ENCODE measurements at places on chromosomes 1 and 21. TPM values are rescaled to one million over a fixed set of nuclear protein-coding genes. Genes with fewer than 3 reads are reported as not detected.

GRCh38 chr1:231091831-231092301 is 51.8 kb upstream of the FAM89A start:
- no peak overlapping the region for H3K4me3 ChIP-seq
- H3K27me3 ChIP-seq = no peaks in the 10 kb centered on the region
- peaks cover 34% of the 10 kb centered on the region for H3K4me1 ChIP-seq
- H3K27ac ChIP-seq = no peak overlapping the region
- H3K36me3 ChIP-seq = no peaks in the 10 kb centered on the region
- DNase-seq = peak; percentile 55

- H3K4me1 ChIP-seq = peaks cover 6% of the 10 kb centered on the region
- H3K27me3 ChIP-seq = no peaks in the 10 kb centered on the region
- H3K4me3 ChIP-seq = peak overlapping the region; percentile 78
Measured at GRCh38 chr1:145926686-145927062, 610 bp downstream of the RBM8A start.

DNA sequence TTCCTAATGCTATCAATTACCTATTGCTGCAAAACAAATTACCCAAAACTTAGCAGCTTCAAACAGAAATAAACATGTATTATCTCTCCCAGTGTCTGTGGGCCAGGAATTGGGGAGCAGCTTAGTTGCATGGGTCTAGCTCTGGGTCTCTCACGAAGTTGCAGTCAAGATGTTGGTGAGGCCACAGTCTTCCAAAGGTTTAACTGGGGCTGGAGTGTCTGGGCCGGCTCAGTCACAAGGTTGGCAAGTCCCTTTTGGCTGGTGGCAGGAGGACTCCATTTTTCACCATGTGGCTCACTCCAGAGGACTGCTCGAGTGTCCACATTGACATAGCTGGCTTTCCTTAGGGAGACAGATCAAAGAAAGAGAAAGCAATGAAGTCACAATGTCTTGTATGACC is 5.0 kb upstream of the LRP8 start:
- no peaks in the 10 kb centered on the region for H3K36me3 ChIP-seq
- H3K4me3 ChIP-seq = no peak overlapping the region
- no peak overlapping the region for H3K27ac ChIP-seq
- H3K4me1 ChIP-seq = peaks cover 2% of the 10 kb centered on the region
- no peak for DNase-seq

GRCh38 chr1:98084188-98084587 is 163.4 kb upstream of the DPYD start:
- H3K36me3 ChIP-seq = no peaks in the 10 kb centered on the region
- H3K4me1 ChIP-seq = peaks cover 6% of the 10 kb centered on the region
- no peak for DNase-seq
- no peak overlapping the region for H3K4me3 ChIP-seq
- no peaks in the 10 kb centered on the region for H3K27me3 ChIP-seq

GRCh38 chr1:153352523-153352922 is 3.9 kb upstream of the PGLYRP4 start:
- no peaks in the 10 kb centered on the region for H3K4me1 ChIP-seq
- H3K4me3 ChIP-seq = no peak overlapping the region
- H3K36me3 ChIP-seq = no peaks in the 10 kb centered on the region
- H3K27ac ChIP-seq = no peak overlapping the region
- no peaks in the 10 kb centered on the region for H3K27me3 ChIP-seq
- DNase-seq = peak; percentile 42

DNA sequence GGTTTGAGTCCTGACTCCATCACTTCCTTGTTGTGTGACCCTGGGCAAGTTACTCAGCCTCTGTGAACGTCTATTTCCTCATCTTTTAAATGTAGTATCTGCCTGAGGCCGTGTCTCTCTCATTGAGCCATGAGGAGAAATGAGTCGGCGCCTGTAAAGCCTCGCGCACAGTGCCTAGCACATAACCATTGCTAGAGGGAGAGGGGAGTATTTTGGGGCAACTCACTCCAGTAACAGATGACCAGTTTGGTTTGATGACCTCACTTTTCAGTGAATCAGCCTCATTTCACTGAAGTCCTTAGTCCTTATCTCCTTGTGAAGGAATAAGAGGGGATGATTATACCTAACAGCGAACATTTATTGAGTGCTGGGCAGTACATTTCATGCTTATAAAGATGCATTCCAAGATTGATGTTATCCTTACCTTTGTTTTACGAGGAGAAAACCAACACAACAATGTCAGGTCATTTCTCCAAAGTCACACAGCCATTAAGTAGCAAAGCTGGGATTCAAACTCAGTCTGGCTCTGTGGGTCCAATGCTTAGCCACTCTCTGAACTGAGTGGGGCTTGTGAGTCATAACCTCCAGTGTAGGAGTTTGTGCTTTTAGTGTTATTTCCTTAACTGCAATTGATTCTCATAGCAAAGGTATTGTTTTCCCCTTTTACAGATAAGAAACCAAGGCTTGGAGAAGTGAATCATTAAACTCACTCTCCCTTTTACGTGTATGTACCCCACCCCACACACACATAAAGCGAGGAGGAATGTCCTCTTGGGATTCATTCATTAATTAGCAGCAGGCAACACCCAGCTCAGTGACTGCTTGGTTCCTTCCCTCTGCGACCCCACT is 25.9 kb downstream of the KCNC4 start:
- H3K36me3 ChIP-seq = no peaks in the 10 kb centered on the region
- H3K27me3 ChIP-seq = no peaks in the 10 kb centered on the region
- DNase-seq = no peak
- no peak overlapping the region for H3K27ac ChIP-seq
- H3K4me1 ChIP-seq = peaks cover 21% of the 10 kb centered on the region

- peaks cover 10% of the 10 kb centered on the region for H3K4me1 ChIP-seq
- no peak overlapping the region for H3K27ac ChIP-seq
- H3K36me3 ChIP-seq = no peaks in the 10 kb centered on the region
Measured at GRCh38 chr21:45454926-45455673, 50.1 kb downstream of the COL18A1 start.

DNA sequence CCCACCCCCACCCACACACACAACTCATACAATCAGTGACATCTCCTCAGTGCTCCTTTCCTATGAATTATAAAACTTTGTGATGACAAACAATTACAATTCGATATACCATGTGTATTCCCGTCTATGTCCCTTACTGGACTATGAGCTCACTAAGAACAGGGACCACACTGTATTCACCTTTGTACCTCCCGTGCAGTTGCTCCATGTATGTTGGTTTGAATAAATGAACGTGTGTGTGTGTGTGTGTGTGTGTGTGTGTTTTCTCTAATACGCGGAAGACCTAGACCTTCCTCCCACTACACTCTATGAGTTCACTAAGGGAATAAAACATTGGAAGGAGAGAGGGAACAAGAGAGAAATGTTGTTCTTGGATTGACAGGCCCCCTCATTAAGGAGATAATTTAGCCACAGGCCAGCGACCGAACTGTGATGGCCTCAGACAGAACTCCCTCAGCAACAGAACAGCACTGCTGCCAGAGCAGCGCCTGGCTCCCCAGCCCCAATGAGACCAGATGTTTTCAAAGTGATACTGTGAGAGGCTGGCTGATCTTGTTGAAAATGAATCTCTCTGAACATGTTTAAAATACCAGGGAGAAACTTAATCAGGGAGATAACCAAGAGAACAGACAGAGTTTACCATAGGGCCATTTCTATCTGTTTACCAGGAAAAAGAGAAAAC is 21.7 kb downstream of the BCAR3 start:
- no peak overlapping the region for H3K27ac ChIP-seq
- no peak for DNase-seq
- no peaks in the 10 kb centered on the region for H3K27me3 ChIP-seq

- DNase-seq = no peak
- no peak overlapping the region for H3K27ac ChIP-seq
- H3K4me1 ChIP-seq = peaks cover 4% of the 10 kb centered on the region
- H3K27me3 ChIP-seq = no peaks in the 10 kb centered on the region
- no peak overlapping the region for H3K4me3 ChIP-seq
Measured at GRCh38 chr1:181396811-181397210, 86.5 kb upstream of the CACNA1E start.

GRCh38 chr1:183431840-183432547 is 13.8 kb upstream of the NMNAT2 start:
- H3K4me1 ChIP-seq = no peaks in the 10 kb centered on the region
- H3K36me3 ChIP-seq = no peaks in the 10 kb centered on the region
- no peak overlapping the region for H3K4me3 ChIP-seq
- no peak overlapping the region for H3K27ac ChIP-seq
- H3K27me3 ChIP-seq = no peaks in the 10 kb centered on the region
- no peak for DNase-seq

GRCh38 chr1:231026576-231026975 is 13.5 kb downstream of the FAM89A start:
- H3K4me1 ChIP-seq = no peaks in the 10 kb centered on the region
- no peak overlapping the region for H3K27ac ChIP-seq
- DNase-seq = no peak
- H3K4me3 ChIP-seq = no peak overlapping the region
- H3K27me3 ChIP-seq = no peaks in the 10 kb centered on the region
- H3K36me3 ChIP-seq = peaks cover 9% of the 10 kb centered on the region

DNA sequence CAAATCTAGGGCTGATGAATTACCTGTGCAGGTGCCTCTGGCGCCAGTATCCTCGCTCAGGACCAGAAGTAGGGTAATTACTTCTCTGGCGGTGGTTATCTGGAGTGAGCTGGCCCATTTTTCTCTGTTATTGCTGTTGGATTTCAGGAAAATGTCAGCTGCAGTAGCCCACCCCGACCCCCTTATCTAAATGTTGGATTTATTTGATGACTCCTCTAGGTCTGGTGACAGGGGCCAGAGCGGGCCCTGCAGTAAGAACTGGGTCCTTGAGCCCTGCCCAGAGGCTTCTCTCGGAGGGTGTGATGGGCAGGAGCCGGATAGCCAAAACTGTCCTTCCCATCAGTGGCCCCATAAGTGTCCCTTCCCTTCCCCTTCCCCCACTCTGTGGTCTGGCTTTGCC is 384.3 kb downstream of the PTPRU start:
- DNase-seq = no peak
- H3K36me3 ChIP-seq = no peaks in the 10 kb centered on the region
- H3K27me3 ChIP-seq = no peaks in the 10 kb centered on the region
- H3K4me3 ChIP-seq = no peak overlapping the region
- no peak overlapping the region for H3K27ac ChIP-seq

- H3K27me3 ChIP-seq = peaks cover 49% of the 10 kb centered on the region
- no peak for DNase-seq
- no peak overlapping the region for H3K27ac ChIP-seq
- H3K4me1 ChIP-seq = no peaks in the 10 kb centered on the region
Measured at GRCh38 chr1:204618148-204618760, 67.3 kb downstream of the LRRN2 start.

DNA sequence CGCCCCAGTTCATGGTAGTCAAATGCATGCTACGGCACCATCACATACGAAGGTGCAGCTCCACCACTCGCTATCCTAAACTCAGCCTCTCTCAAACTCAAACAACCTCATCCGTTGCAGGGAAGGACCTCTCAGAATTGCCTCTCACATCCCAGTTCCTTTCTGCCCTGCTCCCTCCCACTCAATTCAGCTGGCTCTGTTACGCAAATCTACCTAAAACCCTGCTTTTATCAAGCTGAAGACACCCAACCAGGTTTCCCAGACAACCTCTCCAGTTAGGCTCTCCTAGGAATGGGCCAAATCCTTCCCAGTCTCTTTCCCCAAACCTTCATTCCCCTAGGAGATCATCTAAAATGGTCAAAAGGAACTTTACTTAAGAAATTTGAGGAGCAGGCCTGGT is 62.9 kb downstream of the CLSTN1 start:
- H3K27me3 ChIP-seq = no peaks in the 10 kb centered on the region
- H3K27ac ChIP-seq = no peak overlapping the region
- peaks cover 8% of the 10 kb centered on the region for H3K36me3 ChIP-seq
- H3K4me1 ChIP-seq = no peaks in the 10 kb centered on the region

DNA sequence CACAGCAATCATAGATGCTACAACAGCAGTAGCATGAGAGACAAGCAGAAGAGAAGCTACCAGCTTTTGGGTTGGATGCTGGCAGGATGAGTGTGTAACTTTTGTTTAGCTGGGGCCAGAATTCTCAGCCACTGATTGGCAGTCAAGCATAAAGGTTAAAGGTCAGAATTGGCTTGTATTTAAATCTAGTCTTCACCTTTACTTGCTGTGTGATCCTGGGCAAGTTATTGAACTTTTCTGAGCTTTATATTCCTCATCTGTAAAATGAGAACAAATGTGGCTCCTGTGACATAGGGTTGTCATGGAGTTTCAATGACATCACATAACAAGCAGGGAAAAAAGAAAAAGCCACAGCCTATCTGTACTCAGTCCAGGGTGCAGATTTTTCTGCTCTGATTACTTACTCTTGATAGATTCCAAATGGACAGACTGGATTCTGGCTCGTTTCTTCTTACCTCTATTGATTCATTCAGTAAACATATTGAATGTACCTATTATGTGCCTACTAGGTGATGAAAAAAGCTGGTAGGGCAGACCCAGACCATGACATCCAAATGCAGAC is 2.8 kb upstream of the AZIN2 start:
- no peaks in the 10 kb centered on the region for H3K27me3 ChIP-seq
- H3K27ac ChIP-seq = no peak overlapping the region
- H3K36me3 ChIP-seq = no peaks in the 10 kb centered on the region
- DNase-seq = no peak
- H3K4me1 ChIP-seq = no peaks in the 10 kb centered on the region

DNA sequence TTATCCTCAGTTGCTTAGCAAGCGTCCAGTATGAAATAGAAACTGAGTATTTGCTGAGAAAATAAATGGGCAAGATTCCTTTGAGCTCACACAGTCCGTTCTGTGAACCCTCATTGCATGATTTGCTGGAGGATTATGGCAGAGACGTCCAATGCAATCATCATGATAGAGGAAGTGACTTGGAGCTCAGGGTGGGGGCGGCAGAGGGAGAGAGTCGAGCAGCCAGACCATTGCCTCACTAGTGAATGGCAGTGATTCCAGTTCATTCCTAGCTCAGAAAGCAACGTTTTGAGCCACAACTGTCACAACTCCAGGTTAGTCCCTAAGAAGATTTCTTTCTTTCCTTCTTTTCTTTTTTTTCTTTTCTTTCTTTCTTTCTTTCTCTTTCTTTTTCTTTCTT is 27.5 kb upstream of the COL9A2 start:
- no peak overlapping the region for H3K27ac ChIP-seq
- no peak for DNase-seq
- no peak overlapping the region for H3K4me3 ChIP-seq
- H3K27me3 ChIP-seq = peaks cover 4% of the 10 kb centered on the region

DNA sequence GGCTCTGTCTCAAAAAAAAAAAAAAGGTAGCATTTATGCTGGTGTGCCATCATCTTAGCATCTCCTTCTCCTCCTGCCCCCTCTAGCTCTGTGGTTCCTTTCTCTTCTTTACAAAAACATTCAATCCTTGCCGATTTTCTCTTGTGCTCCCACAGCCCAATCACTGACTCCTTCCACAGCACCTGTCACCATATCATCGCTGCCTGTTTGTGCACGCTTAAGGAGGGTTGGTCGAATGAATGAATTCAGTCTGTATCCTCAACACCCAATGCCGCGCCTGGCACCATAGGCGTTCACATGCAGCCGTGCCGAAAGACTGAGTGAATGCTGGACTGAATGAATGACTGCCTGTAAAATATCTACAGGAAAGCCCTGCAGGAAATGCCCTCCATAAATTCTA is 7.9 kb downstream of the RNU5D-1 start:
- no peaks in the 10 kb centered on the region for H3K36me3 ChIP-seq
- no peak for DNase-seq
- no peaks in the 10 kb centered on the region for H3K4me1 ChIP-seq
- no peak overlapping the region for H3K27ac ChIP-seq

ETNK2 gene
- 9.4 TPM for total RNA-seq

S100A10 gene
- total RNA-seq = 36.4 TPM

FCER1A gene
- total RNA-seq = not detected

LIPI gene
- total RNA-seq = not detected

PCBP3 gene
- total RNA-seq = not detected

SPAG17 gene
- total RNA-seq = 0.18 TPM

OR2L3 gene
- not detected for total RNA-seq

PRAMEF8 gene
- not detected for total RNA-seq

HSPG2 gene
- total RNA-seq = 82.3 TPM

TMOD4 gene
- total RNA-seq = not detected

TRAF3IP3 gene
- not detected for total RNA-seq

Measured in SJCRH30 (cell line).